ENCODE measurements at places on chromosomes 16 and 17.

GRCh38 chr16:2985462-2985861 is 5.2 kb upstream of the PKMYT1 start:
- no peak for DNase-seq

GRCh38 chr17:68346448-68346847 is 55.2 kb downstream of the ARSG start:
- DNase-seq: peak; percentile 67

DNA sequence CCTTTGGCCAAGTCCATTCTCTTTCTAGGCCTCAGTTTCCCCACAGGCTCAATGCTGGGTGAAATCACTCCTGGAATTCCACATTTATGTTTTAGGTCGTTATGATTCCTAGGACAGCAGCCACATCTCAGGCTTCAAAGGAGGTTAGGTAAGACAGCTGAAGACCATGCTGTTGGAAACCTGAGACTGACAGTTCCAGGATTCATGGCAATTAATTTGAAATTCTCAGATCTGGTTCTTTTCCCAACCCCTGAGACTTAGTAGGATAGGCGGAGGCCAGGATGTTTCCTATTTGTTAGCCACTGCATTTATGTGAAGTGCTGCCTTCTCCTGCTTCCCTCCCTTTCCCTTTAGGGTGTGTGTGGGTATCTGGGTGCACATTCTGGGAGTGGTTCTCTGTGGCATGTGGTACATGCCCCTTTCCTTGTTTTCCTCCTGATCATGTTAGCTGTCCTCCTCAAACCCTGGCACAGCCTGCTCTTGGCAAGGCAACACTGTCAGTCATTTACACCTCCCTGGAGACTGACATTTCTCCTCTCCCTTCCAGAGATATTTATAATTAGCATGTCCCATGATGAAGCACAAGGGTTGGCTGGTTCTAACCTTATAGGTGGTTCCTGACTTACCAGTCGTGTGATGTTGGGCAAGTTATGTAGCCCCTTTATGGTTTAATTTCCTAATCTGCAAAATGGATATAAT is 91.4 kb upstream of the SALL1 start:
- no peak for DNase-seq

DNA sequence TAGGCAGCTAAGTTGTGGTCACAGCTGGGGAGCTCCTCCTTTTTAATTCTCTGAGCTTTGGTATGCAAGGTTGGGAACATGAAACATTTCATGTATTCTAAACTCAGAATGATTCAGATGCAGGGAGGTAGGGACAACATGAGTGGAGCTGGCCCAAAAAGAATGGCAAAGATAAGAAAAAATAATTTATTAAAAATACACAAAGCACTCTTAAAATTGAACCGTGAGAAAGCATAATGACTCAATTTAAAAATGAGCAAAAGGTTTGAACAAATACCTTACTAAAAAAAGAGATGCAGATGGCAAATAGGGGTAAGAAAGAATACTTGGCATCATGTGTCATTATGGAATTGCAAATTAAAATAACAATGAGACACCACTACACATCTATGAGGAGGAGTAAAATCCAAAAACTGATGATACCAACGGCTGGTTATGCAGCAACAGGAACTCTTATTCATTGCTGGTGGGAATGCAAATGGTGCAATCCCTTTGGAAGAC is 175.6 kb upstream of the IRX3 start:
- DNase-seq: no peak

GRCh38 chr16:17759451-17760390 is 289.0 kb upstream of the XYLT1 start:
- DNase-seq: no peak

DNA sequence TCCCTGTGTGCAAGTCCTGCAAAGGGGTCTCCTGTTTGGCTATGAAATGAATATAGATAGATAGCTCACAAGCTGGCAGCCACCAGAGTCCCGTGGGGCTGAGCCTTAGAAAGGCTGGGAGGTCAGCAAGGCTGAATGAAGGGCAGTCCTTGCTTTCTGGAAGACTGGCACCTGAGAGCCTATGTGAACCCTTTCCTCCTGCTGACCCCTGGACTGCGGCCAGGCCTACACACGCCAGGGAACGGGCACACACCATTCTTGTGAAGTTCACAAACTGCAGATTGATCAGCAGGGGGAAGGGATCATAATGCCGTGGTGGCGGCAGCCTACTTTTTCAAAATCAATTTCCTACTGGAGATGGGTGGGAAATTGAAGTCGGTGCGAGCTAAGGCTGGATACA is 985 bp upstream of the C17orf107 start:
- no peak for DNase-seq

DNA sequence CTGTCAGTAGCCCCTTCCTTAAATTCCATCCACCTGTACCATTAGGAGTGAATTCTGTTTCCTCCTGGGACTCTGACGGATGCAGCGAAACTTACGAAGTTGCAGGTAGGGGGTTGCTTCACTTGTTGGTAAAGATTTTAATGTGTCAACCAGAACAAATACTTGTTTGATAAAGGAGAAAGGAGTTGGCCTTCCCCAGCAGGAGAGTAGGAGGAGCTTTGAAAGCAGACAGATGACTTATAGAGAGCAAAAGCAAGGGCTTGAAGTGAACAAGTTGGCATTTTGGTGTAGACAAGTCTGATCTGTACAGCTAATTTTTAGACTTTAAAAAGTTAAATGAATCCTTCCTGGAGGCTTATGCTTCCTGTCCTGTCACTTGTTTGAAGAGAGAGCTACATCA is 38.1 kb upstream of the PMFBP1 start:
- no peak for DNase-seq

DNA sequence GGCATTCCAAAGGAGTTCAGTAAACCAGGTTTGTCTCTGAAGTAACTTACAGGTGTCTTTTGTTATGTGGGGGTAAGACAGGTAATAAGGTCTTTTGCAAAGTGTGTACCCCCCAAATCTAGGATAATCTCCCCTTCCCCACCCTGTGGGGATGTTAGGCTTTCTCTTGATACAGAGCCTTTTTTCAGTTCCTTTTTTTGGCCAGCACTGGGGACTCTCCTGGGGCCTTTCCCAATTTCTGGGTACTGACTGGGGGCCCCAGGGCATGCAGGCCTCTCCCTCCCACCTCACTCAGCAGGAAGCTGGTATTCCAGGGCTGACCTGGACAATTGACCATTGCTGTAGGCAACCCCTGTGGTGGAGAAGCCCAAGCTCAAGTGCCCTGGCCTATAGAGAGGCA is 84.3 kb upstream of the IRX6 start:
- DNase-seq: no peak

DNA sequence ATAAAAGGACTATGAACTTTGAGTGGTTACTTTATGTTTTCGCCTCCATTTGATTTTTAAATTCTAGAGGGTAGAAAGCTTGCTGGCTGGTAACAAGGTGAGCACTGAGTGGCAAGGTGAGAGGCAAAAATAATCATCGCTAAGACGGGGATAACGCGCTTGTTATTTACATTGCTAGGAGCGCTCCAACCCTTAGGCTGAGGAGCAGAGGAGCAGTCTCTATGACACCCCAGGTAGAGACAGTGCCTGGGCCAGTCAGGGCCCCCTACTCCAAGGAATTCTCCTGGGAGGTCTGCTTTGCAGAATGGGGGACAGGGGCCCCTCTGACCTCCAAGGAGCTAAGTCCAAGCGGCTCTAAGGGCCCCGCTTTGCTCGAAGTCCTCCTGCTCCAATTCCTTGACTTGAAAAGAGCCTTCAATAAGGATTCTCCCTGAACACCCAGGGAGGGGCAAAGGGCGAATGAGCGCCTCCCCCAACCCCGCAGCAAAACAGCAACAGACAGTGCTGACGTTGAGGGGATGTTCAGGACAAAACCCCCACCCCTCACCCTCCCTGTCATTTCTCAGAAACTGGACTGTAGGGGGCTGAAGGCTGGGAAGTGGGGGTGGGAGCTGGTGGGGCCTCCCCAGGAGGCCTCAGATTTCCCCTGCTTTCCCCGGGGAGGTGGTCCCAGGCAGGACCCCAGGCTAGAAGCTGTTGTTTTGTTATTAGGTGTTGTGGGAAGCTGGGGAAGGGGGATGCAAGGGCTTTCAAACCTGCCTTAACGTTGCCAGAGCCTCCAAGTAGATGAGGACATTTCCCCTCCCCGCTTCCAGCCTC is 10.2 kb upstream of the FOXF1 start:
- no peak for DNase-seq

DNA sequence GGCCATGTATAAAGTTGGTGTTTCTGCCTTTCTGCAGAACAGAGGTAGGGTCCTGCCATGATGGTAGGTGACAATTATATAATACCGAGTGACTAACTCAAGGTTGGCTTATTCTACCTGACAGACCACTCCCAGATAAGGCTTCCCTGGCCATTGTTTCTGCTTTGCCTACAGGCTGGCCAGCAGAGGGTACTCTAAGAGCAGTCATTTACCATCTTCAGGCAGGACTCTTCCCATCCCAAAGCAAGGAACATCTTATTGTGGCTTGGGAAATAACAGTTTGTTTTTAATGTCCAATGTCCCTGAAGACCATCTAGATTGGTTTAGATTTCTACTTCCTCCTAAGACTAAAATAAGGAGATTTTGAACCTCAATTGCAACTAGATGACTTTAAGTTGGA is 74.1 kb downstream of the SNX11 start:
- no peak for DNase-seq

GRCh38 chr17:4176808-4177472 is 33.9 kb downstream of the CYB5D2 start:
- peak; percentile 30 for DNase-seq

GRCh38 chr16:89971495-89972243 is 23.1 kb downstream of the DEF8 start:
- no peak for DNase-seq

DNA sequence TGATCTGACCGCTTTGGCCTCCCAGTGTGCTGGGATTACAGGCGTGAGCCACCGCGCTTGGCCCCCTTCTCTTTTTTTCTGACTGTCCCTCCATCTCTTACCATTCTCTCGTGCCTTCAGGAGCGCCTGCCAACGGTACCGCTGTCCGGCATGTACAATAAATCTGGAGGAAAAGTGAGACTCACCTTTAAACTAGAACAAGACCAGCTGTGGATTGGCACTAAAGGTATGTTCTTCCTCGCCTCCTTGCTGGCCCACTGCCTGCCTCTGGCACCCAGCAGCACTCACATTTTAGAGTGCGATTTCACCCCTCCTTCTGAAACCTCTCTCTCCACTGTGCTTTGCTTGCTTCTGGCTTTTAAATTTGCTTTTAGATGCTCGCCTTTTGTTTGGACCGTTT is 5.0 kb downstream of the UBFD1 start:
- no peak for DNase-seq

DNA sequence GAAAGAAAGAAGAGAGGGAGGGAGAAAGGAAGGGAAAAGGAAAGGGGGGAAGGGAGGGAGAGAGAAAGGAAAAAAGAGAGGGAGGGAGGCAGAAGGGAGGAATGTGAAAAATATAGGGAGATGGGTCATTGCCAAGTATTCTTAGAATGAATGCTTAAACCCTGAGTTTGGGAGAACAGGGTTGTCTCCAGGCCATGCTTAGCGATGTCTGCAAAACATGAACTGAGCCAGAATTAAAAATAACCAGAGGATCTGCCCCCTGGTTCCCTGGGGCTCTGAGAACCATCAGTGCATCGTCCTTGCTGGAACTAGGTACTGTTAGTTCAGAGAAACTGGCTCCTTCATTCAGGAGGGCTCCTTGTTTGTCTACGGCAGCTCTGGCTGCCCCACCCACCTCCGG is 170.4 kb downstream of the IRX5 start:
- no peak for DNase-seq

DNA sequence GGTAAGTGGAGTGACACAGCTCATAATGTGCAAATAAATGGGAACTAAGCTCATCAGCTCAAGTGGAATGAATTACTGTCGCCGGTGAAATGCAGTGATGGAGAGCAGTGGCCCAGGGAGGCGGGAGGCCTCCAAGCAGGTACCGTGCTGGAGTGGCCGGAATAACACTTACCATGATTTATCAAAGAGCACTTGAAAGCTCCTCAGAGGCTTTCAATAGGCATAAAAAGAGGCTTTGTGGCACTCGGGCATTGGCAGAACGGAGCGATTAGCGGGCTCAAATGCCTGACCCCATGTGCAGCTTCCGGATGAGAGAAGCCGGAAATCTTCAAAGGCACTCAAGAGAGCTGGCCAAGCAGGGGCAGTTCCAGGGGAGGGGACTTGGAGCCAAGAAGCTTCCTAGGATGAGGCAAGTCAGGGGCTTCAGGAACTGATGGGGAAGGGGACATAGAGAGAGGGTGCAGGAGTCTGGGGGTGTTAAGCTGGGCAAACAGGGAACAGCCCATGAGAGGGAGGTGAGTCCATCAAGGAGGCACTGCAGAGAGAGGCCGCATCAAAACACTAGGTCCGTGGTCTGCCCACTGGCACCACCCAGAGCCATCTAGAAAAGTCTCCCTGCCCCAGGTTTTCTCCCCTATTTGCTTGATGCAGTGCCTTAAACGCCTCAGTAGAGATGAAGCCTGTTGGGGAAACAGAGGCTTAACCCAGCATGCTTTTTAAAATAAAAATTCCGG is 144.0 kb upstream of the IRX6 start:
- DNase-seq: no peak

- no peak for DNase-seq
Measured at GRCh38 chr16:47578033-47578432, 116.9 kb downstream of the PHKB start.

DNA sequence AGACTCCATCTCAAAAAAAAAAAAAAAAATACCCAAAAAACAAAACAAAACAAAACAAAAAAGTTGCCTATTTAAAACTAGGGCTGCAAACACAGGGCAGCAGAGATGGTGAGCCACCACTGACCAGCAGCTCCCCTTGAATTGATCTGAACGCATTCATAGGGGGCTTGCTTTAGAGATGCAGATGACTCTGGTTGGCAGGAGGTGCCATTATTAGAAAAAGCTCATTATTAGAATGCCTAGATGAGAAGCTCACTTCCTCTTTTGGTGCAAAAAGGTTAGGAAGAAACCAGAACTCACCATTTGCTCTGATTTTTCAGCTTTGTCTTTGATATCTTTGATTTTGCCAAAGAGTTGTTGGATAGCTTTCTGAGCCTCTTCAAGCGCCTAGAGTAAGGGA is 53.1 kb downstream of the VPS53 start:
- DNase-seq: no peak

GRCh38 chr16:76670125-76670857 is 393.1 kb downstream of the CNTNAP4 start:
- no peak for DNase-seq

- DNase-seq: peak; percentile 76
Measured at GRCh38 chr17:74923538-74924249, 379 bp upstream of the OTOP2 start.

GRCh38 chr17:75979705-75980187 is 706 bp downstream of the TEN1 start:
- no peak for DNase-seq

GRCh38 chr17:68613739-68614298 is 12.7 kb upstream of the FAM20A start:
- DNase-seq: peak; percentile 29
